CD4-positive, alpha-beta memory T cell (primary cell): ENCODE measurements at places on chromosomes 5 and 9.

DNA sequence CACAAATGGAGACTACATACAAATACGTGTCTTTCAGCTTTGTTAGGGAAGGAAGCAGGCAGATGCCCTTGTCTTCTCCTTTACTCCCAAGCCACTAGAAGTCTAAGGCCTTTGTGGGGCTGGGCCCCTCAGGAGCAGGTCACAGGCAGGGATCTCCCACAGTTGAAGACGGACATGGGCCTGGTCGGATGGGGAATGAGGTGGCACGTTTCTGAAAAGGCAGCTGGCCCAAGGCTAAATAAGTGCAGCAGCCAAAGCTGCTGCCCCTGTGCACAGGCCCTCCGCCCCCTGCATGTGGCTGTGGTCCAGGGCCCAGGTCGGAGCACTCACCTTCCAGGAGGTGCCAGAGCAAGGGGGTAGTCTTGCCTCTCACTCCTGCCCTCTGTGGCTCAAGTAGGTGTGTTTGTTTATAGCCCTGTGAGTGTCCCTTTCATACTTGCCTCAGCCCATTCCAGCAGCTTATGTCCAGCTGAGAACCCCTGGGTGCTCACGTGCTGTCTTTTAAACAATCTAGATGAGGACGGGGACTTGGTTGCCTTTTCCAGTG lies 1.8 kb downstream of the SQSTM1 start:
- no peak for DNase-seq

- DNase-seq: no peak
Observed at GRCh38 chr5:14720236-14720923, 55.9 kb downstream of the OTULIN start.

GRCh38 chr5:91954136-91954535 lies 571.0 kb upstream of the ARRDC3 start:
- no peak for DNase-seq

GRCh38 chr5:174725991-174726601 lies 1.7 kb downstream of the MSX2 start:
- DNase-seq: no peak

GRCh38 chr9:94851892-94852291 lies 125.4 kb downstream of the AOPEP start:
- DNase-seq: no peak

GRCh38 chr9:22954964-22955363 lies 508.3 kb downstream of the DMRTA1 start:
- DNase-seq: no peak
